ENCODE measurements at places on chromosomes 1 and 21.

GRCh38 chr1:59128239-59128736 is 168.6 kb upstream of the FGGY start:
- DNase-seq: no peak

GRCh38 chr1:215957663-215958062 is 390.6 kb downstream of the KCTD3 start:
- DNase-seq: no peak

DNA sequence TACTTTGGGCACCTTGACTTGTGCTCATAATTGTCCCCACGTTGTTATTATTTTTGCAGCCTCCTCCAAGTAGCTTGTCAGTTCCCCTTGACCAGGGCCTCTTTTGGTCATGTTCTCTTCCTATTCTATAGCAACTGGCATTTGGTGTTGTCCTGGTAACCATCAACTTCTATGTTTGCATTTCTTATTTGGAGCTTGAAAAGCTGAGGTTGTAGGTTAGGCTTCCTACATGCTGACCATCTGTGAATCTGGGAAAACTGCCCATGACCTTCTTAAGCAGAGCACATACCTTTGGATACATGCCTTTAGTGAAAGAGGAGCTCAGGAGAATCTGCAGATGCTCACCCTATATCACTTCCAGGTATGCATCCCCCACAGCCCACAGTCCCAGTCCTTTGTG is 160.8 kb downstream of the HHAT start:
- DNase-seq: no peak

DNA sequence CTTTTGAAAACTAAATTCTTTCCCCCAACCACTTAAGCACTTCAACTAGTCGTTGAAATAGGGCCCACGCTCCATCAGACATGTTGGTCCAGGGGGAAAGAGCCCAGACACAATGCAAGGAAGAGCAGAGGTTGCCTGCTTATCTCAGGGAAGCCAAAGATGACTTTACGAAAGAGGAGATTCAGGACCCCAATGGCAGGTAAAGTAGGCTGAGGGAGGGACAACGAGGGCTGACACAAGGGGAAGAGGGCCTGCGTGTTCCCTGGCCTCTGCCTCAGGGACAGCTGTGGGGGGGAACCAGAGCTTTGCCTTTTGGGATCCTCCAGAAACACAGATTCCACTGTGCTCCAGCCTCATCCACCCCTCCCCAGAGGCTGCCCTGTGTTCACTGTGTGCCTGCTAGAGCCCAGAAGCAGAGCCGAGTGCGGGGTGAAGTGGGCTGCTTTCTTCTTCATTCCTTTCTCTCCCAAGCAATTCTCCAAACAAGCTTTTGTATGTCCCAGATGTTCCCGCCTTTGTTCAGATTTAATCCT is 135.5 kb upstream of the GRIK3 start:
- no peak for DNase-seq

GRCh38 chr1:97814804-97815203 is 106.0 kb downstream of the DPYD start:
- no peak for DNase-seq

DNA sequence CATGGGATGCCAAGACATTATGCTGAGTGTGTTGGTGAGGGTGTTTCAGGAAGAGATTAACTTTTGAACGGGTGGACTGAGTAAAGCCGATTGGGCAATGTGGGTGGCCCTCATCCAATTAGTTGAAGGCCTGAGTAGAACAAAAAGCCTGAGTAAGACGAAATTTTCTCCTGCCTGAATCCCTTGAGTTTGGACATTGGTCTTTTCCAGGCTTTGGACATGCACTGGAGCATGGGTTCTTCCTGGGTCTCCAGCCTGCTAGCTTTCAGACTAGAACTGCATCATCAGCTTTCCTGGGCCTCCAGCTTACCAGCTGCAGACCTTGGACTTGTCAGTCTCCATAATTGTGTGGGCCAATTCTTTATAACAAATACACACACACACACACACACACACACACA is 63.6 kb downstream of the NIBAN1 start:
- DNase-seq: no peak

- DNase-seq: no peak
Observed at GRCh38 chr1:8342325-8342724, 24.4 kb downstream of the SLC45A1 start.

GRCh38 chr1:226781937-226782609 is 43.0 kb upstream of the ITPKB start:
- DNase-seq: no peak

DNA sequence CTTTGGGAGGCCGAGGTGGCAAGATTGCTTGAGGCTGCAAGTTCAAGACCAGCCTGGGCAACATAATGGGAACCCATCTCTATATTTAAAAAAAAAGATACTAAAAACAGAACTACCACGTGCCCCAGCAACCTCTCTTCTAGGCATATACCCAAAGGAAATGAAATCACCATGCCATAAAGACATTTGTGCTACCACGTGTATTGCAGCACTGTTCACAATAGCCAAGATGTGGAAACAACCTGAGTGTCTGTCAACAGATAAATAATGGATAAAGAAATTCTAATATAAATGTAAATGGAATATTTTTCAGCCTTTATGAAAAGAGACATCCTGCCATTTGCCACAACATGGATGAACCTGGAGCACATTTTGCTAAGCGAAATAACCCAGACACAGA is 128.6 kb downstream of the PCNX2 start:
- no peak for DNase-seq

DNA sequence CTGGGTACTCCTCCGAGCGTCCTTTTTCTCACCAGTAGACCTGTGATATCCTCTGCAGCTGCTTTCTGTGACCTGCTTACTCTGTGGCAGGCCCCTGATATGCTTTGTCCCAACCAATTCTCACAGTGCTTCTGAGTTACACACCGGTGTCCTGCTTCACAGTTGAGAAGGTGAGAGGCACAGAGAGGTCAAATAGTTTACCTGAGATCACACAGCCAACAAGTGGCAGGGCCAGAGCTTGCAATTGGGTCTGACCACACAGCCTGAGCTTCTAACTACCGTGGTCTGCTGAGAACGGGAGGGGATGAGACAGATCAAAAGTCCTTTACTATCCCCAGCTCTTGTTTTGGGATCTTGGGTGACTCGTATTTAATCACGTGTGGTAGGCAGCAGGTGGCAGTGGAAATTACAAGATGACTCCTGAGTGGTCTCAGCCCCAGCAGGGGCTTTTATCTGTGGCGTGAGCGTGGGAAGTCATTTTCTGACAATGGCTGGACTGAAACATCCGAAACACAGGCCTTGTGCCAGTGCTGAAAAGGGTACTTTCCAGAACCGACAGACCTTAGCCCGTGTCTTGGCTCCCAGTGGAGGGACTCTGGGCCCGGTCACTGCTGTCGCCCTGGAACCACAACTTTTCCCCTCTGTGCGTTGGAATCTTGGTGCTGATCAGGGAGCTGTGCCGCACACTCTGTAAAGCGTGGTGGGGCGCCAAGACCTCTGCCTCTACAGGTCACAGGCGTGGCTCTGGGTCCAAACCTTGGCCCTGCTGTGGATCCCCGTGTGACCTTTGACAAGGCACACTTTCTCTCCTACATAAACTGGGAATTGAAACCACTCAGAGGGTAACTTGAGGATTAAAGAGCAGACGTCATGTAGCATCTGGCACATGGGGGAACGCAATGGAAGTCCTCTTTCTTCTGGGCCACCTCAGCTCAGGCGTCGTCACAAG is 11.9 kb downstream of the THEMIS2 start:
- DNase-seq: no peak

DNA sequence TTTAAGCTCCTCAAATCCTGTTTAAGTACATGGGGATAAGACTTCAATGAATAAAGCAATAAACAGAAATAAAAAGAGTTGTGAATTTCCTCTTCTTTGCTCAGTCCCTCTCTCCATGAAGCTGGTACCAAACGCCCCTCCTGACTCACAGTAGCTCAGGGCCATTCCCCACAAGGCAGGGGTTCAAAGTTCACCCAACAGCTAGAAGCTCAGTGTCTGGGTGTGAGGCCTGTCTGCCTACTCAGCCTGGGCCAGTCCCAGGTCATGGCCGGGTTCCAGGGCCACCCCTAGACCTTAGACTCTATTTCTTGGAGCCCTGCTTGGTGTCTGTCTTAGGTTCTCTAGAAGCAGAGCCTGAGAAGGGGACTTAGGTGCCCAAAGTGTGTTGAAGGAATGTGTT is 251.5 kb downstream of the GRIK3 start:
- DNase-seq: no peak

- DNase-seq: no peak
Observed at GRCh38 chr1:231611111-231611510, 15.5 kb upstream of the DISC1 start.

DNA sequence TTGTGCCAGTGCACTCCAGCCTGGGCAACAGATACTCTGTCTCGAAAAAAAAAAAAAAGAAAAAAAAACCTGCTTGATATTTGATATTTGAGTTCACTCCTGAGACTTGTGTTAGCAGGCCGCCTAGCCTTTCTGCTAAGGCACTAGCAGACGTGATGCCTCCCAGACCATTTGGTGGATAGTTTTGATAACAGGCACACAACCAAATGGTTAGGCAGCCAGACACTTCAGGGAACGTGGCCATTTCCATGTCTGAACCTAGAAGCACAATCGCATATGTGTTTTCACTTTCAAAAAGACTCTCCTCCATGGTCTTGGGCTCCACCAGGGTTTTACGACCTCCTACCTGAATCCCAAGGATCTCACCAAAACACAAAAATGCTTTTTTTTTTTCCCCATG is 1319.5 kb downstream of the BRINP3 start:
- DNase-seq: no peak

- DNase-seq: no peak
Observed at GRCh38 chr1:26951821-26952497, 8.3 kb downstream of the KDF1 start.

- DNase-seq: no peak
Observed at GRCh38 chr1:22320587-22321344, 130.9 kb upstream of the ZBTB40 start.

GRCh38 chr1:93615582-93616150 is 66.0 kb downstream of the BCAR3 start:
- DNase-seq: no peak

DNA sequence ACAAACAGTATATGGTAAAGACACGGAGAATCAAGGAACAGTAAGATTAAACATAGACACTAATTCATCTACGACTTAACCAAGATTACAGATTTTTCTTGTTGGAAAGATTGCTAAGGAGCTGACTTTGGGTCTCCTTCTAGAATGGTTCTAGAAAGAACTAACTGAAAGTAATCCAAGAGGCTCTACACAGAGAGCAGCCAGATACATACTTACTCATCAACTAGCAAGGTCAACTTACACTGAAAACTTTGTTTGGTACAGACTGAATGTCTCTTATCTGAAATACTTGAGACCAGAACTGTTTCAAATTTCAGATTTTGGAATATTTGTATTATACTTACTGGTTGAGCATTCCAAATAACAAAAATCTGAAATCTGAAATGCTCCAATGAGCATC is 5.8 kb downstream of the C21orf91 start:
- no peak for DNase-seq

GRCh38 chr1:201360486-201360885 is 17.0 kb downstream of the TNNT2 start:
- no peak for DNase-seq

- no peak for DNase-seq
Observed at GRCh38 chr1:39130325-39130724, 74.2 kb upstream of the MACF1 start.

- no peak for DNase-seq
Observed at GRCh38 chr1:230240446-230241086, 173.5 kb downstream of the GALNT2 start.

DNA sequence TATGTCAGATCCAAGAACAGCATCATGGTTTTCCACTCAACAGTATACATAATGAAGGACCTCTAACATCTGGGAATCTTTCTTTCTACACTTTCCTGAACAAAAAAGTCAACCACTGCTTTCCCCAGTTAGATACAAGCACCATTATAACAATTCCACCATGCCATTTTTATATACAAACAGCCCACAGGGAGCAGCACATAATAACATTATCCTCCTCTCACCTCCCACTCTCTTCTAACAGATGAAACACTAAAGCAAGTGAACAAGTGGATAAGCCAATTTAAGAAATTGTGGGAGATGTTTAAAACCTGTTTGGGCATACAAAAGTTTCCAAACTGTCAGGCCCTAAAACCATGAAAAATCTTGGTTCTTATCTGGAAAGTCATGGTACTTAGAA is 29.4 kb upstream of the PRRC2C start:
- no peak for DNase-seq

GRCh38 chr1:230173187-230173975 is 106.3 kb downstream of the GALNT2 start:
- no peak for DNase-seq

- no peak for DNase-seq
Observed at GRCh38 chr1:234642428-234642827, 32.5 kb upstream of the IRF2BP2 start.

DNA sequence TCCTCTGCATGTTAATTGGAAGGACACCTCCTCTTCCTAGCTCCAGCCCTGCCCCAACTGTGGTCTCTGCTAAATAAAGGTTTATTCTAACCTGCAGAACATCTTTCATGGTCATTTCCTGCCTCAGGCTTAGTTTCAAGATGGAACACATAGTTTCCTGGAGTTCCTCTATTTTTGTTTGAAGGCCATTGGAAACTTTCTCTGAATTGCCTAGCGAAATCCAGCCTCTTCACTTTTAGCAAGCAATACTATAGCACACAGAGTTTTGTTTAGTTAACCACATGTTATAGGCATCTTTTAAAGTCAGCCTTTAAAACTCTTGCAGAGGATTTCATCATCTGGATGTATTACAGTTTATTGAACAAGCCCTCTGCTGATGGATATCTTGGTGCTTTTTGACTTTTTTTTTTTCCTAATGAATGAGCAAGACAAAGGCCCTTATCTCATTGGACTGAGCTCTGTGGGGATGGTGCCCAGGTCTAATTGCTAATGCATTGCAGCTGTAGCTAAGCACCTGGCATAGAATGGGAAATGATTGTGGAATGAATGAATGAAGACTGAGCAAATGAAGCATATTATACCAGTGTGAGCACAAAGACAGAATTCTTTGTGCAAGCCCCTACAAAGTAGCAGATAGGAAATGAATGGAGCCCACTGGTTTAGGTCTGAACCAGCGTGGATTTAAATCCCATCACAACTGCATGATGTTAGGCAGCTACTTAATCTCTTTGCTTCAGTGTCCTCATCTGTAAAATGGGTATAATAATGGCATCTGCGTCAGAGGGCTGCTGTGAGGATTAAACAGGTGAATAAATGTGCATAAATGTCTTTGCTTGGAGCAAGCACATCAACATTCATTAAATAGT is 641 bp upstream of the CFAP107 start:
- DNase-seq: no peak

DNA sequence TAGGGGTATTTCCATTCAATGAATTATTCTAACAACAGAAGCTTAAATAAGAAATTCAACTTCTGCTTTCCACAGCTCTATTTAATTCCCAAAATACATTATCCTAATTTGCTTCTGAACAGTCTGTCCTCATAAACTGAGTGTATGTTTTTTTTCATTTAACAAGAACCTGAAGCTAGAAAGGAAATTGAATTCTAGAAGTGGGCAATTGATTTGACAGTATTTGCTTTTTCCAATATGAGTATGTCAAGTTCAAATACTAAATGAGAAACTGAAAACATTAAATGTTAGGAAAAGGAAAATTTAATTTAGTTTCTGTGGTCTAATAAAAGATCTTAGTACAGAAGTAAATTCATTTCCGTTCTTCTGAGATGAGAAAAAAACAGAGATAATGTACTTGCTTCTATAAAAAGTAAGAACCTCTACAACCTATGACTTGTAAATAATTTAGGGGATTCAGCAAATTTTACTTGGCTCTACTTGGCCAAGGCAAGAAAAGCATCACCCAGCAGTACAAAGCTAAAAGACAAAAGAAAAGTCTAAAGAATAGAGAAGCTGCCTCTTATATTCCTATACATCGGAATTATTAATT is 31.1 kb downstream of the RAB3GAP2 start:
- DNase-seq: no peak

Data from activated CD8-positive, alpha-beta memory T cell treated with anti-CD3 and anti-CD28 coated beads, Interleukin-2, amount 50 U/mL, for 4 hours (primary cell).